Karpas-422 (cell line): ENCODE measurements at places on chromosomes 6 and 20. TPM values are rescaled to one million over a fixed set of nuclear protein-coding genes. Genes with fewer than 3 reads are reported as not detected.

The GSTA2 gene
- total RNA-seq = not detected in 2 replicates

The ZFAND3 gene
- total RNA-seq = 4.0 and 6.6 TPM in 2 replicates

GRCh38 chr6:85403331-85404015 is 46.4 kb upstream of the NT5E start:
- no peak for DNase-seq

- no peak for DNase-seq
Measured at GRCh38 chr6:133503336-133503729, 262.2 kb downstream of the EYA4 start.

- peak; percentile 27 for DNase-seq
Measured at GRCh38 chr6:117546674-117547073, 55.6 kb downstream of the GOPC start.

DNA sequence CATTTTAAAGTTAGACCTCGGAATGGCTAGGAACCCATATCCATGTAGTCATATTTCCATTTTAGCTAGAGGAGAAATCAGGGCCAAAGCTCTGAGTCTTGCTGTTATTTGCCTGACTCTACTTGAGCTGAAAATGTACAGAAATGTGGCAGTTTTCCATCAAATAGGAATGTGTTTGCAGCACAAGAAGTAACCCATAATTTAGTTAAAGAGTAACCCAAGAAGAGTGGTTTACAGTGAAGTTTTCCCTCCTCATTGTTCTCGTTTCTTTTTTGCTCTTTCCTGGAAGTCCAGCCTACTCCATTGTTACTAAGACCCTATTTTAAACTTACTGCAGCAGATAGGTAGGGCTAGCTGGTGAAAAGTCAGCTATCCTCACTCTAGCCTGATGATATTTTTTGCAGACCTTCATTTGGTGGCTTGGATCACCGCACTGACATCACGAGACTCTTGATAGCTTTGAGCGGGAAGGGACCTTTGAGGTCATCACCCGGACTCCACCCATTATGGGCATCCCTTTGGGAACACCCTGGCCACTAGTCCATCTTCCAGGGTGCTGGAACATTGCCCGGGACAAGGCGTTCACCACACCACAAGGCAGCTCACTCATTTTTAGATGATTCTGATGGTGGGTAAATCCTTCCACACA is 28.0 kb upstream of the ADGRF5 start:
- no peak for DNase-seq

GRCh38 chr6:120871416-120872261 is 462.6 kb downstream of the TBC1D32 start:
- DNase-seq = no peak

GRCh38 chr20:9583151-9583550 is 68.8 kb downstream of the LAMP5 start:
- no peak for DNase-seq
